ENCODE measurements at places on chromosomes 3 and 15. TPM values are rescaled to one million over a fixed set of nuclear protein-coding genes. Genes with fewer than 3 reads are reported as not detected.

POU1F1 gene
- total RNA-seq, result not detected

KIAA1143 gene
- 22.5 TPM for total RNA-seq

SPTSSB gene
- total RNA-seq, result not detected

SEMA3G gene
- total RNA-seq, result 0.97 TPM

ADAMTS17 gene
- 0.16 TPM for total RNA-seq

OSBPL10 gene
- total RNA-seq, result 10.2 TPM

MEIS2 gene
- total RNA-seq, result 80.2 TPM

CRYGS gene
- 0.85 TPM for total RNA-seq

ATOSA gene
- 30.6 TPM for total RNA-seq

TMEM108 gene
- not detected for total RNA-seq

PAK2 gene
- 40.2 TPM for total RNA-seq

CIDEC gene
- not detected for total RNA-seq

ZNF620 gene
- total RNA-seq, result 0.65 TPM

KIF7 gene
- 15.7 TPM for total RNA-seq

UBL7 gene
- total RNA-seq, result 49.2 TPM

GP9 gene
- not detected for total RNA-seq

KNG1 gene
- total RNA-seq, result not detected

RAB8B gene
- 61.8 TPM for total RNA-seq

HRG gene
- total RNA-seq, result not detected

KAT2B gene
- 13.8 TPM for total RNA-seq

ATP8B4 gene
- total RNA-seq, result 16.6 TPM

KY gene
- total RNA-seq, result 0.49 TPM

ZNF385D gene
- total RNA-seq, result 1.6 TPM

CACNA1D gene
- 0.97 TPM for total RNA-seq

IQCF5 gene
- not detected for total RNA-seq

EFCAB12 gene
- total RNA-seq, result under 0.01 TPM

PTPN23 gene
- 37.0 TPM for total RNA-seq

ACKR4 gene
- total RNA-seq, result 170 TPM

TERC gene
- 183 TPM for total RNA-seq

GOLGA6L7 gene
- not detected for total RNA-seq

MST1 gene
- 4.4 TPM for total RNA-seq

GATA2 gene
- 1.2 TPM for total RNA-seq

NAA50 gene
- 198 TPM for total RNA-seq

SH2D7 gene
- total RNA-seq, result not detected

ANKRD63 gene
- not detected for total RNA-seq

C3orf80 gene
- total RNA-seq, result 0.61 TPM

GABRR3 gene
- not detected for total RNA-seq

CHDH gene
- total RNA-seq, result 1.6 TPM

ANKRD34C gene
- not detected for total RNA-seq

GOLGA6L2 gene
- not detected for total RNA-seq

FBXL22 gene
- 1.1 TPM for total RNA-seq

GRAMD2A gene
- total RNA-seq, result 0.32 TPM

CTXN2 gene
- total RNA-seq, result not detected

STAB1 gene
- total RNA-seq, result 0.73 TPM

CYP11A1 gene
- 0.81 TPM for total RNA-seq

LRTM1 gene
- total RNA-seq, result 0.49 TPM

DHFR2 gene
- 5.0 TPM for total RNA-seq

ANKDD1A gene
- 13.5 TPM for total RNA-seq

MASP1 gene
- total RNA-seq, result 204 TPM

ALAS1 gene
- 50.0 TPM for total RNA-seq

MEF2A gene
- 43.8 TPM for total RNA-seq

KLHL6 gene
- total RNA-seq, result under 0.01 TPM

CGNL1 gene
- total RNA-seq, result 0.65 TPM

MAP1A gene
- 116 TPM for total RNA-seq

ANP32A gene
- total RNA-seq, result 47.4 TPM
